ENCODE measurements at places on chromosomes 7 and 10.
A peak's percentile ranks its signal among the peaks of the same experiment; 100 is the strongest.

DNA sequence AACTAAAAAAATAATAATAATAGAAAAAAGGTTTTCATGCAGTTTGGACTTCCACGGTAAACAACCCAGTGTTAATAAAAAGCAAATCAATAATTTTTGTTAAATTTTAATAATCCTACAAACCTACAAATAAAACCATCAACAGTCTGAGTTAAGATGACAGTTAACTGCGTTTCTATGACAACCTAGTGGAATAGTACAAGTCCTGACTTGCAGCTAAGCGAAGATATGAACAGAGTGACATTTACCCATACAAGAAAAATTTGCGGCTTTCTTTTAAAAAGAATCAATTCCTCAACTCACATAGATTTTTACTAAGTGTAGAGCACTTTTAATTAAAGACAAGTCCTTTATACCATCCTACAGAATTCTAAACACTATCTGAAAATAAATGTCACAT is 35.6 kb downstream of the VPS41 start:
- no peak for DNase-seq

DNA sequence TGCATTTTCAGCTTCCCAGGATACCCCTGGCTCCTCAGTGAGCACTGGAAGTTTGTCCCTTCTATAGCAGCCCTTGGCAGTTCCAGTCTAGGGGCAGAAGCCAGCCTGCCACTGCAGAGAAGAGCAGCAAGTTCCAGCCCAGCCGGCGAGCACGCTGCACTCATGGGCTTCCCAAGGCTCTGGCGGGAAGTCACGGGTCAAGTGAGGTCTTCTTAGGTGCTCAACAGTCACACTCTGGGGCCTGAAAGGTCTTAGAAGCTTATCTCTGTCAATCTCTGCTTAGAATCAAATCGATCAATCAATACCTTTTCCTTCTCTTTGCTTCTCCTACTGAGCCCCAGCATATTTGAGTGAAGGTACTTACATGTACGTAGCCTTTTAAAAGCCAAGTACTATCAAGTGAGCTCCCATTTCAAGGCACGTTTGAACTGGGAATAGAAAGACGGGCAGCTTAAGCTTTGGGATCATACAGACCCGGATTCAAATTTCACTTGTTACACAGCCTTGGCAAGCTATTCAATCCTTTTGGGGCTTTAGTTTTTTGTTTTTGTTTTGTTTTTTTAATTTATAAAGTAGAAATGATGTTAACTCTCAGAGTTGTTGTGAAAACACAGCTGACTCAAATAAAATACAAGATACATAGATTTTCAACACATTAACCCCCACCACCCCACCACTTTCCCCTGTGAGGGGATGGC is 152.6 kb upstream of the KLF14 start:
- no peak for DNase-seq

DNA sequence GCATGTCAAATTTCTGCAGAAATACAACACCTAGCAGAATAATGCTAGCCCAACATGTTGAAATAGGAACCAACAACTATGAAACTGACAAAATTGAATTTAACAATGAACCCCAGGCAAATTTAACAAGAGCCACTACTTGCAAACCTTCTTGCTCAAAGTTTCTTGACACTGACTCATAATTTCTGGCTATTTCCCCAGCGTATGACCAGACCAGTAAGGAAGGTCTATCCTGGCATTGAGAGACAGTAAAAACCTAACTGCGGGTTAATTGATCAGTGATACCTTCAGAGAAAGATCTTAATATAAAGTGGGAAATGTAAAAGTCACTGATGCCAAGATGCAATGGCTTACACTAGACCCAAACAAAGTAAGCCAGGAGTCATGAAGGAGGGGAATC is 510.1 kb downstream of the ARL4A start:
- DNase-seq = no peak

DNA sequence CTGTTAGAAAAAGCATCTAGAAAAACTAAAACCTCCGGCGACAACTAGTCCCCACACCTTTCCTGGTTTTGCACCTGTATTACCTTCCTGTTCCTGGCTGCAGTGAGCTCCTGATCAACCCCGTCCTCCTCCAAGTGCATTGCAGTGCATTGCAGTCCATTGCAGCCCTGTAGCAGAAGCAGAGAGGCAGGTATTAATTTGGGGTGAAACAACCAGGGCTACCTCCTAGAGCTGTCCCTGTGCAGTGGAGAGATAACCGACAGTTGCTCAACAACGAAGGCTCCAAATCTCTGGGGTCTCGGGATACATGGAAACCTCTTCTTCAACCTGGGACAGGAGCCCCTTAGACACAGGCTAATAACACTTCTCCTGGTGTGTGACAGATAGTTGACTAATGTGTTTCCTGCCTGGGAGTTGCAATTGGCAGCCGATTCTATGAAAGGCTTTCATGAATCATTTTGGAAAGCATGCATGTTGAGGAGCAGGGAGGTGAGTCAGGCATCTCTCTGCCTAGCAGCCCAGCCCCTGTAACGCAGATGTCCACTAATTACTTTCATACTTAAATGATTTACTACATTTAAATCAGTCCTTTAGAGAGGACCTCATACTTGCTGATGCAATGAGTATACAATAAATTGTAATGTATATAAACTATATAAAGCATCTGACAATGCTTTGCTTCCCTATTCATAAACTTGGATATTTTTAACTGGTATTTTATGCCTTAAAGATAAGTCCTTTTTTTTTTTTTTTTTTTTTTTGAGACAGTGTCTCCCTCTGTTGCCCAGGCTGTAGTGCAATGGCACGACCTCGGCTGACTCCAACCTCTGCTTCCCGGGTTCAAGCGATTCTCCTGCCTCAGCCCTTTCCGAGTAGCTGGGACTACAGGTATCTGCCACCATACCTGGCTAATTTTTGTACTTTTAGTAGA is 59.0 kb downstream of the PRR15 start:
- no peak for DNase-seq

DNA sequence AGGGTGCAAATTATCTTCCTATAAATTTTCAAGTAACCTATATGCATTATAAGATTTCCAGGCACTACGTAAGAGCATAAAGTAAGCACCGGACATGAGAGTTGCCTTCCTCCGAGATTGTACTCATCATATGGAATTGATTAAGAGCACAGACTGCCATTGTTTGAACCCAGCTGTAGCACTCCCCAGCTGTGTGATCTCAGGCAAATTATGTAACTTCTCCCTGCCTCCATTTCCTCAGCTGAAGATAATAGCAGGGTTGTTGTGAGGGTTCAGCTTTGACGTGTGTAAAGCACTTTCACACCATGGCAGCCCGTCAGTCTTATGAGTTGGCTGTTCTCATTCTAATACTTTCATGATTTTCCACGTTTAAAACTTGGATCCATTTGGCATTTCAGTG is 122.6 kb downstream of the ITIH5 start:
- DNase-seq = peak; percentile 77

GRCh38 chr10:9043466-9043865 is 989.0 kb downstream of the GATA3 start:
- DNase-seq = no peak

DNA sequence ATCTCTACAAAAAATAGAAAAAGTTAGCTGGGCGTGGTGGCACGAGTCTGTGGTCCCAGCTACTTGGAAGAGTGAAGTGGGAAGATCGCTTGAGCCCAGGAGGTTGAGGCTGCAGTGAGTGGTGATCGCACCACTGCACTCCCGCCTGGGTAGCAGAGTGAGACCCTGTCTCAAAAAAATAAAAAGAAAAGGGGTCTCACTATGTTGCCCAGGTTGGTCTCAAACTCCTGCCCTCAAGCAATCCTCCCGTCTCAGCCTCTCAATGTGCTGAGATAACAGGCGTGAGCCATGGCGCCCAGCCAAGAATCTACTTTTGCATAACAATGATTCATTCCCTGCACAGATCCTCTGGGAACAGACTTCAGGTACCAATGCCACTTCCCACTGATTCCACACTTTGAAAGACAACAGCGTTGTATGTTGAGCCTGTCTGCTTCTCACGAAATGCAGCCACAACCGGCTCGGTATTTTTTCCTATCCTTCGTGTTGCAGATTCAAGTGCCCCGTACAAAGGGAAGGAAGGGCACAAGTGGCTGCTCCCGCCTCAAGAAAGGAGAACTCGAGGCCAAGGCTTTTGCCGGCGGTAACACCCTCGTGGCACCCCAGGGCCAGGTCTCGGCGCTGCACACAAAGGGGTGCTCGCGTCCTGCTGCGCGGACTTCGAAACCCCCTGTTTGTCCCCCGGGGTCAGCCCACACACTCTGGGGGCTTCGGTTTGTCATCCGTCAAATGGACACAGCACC is 745 bp downstream of the DAGLB start:
- peak; percentile 42 for DNase-seq

GRCh38 chr7:127177156-127177555 is 75.6 kb downstream of the GRM8 start:
- no peak for DNase-seq

- no peak for DNase-seq
Measured at GRCh38 chr7:21640105-21640504, 97.3 kb downstream of the DNAH11 start.

DNA sequence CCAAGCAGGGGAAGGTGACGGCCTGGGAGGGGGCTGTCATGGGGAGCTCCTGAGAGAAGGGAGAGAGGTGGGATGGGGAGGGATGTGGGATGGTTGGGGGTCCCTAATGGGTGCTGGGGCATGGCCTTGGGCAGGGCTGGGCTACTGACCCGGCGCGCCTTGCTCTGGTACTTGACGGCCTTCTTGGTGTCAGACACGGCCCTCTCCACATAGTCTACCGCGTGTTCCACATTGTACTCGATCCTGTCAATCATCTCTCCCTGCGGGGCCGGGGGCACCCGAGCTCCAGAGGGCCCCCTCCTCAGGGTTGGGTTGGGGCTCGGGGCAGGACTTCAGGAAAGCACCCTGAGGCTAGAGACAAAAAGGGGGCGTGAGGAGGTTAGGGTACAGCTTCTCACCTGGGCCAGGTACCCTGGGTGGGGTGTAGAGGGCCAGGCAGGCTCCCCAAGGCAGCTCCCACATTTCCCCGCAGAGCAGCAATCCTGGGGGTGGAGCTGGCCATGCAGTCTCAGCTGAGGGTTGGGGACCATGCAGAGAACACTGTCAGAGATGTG is 17.3 kb downstream of the BUD23 start:
- DNase-seq = no peak

DNA sequence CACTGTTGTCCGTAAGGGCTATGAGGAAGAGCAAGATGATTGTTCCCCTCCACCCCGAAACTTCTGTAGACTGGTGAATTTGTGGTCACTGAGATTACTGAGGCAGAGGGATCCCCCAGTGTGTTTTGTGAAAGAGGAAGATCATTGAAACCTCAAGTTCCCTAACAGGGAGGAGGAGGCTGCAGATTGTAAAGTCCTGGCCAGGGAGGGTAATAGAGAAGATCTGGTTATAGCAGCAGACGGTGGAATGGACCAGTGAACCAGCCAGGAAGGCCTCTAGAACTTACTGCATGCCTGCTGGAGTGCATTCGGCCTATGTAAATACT is 31.1 kb downstream of the LMTK2 start:
- peak; percentile 62 for DNase-seq

DNA sequence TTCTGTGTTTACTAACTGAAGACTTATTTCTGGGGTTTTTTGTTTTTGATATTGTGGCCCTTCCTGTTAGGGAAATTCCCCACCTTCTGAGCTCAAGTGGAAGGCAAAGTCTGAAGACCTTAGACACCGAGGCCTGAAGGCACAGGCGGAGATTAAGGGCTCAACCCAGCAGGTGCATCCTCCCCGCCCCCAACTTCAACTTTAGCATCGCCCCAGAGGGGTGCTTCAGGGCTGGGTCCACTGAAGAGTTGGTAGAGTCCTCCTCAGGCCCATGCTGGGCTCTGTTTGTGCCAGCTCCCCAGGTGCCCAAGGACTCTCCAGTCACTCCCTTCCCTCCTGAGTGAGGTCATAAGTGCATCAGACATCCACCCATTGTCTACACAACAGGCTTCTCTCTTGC is 9.4 kb upstream of the PPIA start:
- no peak for DNase-seq
